ENCODE measurements at places on chromosomes 3 and 15. TPM values are rescaled to one million over a fixed set of nuclear protein-coding genes. Genes with fewer than 3 reads are reported as not detected.

Gene UBXN7
- total RNA-seq = 25.8 TPM

Gene MED12L
- 0.48 TPM for total RNA-seq

Gene ZNF620
- 0.96 TPM for total RNA-seq

Gene SPESP1
- 7.9 TPM for total RNA-seq

Gene MAGI1
- 94.4 TPM for total RNA-seq

Gene RETNLB
- total RNA-seq = not detected

DNA sequence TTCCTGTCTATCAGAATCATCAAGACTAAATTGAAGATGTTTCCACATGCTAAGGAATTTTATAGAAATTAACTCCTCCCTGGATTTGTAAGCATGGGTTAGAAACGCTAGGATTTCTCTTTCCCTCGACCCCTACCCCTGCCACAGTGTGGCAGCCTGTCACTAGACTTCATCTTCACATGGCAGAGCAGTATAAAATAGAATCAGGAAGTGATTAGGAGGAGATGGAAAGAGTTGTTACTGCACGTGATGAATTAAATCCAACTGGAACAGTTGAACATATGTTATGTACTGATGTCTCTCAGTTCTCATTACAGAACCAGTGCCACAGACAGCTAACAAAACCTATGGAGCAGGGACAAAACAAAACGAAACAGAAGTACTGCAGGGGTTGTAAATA lies 130.0 kb upstream of the BNIP2 start:
- DNase-seq = no peak

- DNase-seq = no peak
These were observed 336.1 kb upstream of the PROK2 start for GRCh38 chr3:72120806-72121778.

DNA sequence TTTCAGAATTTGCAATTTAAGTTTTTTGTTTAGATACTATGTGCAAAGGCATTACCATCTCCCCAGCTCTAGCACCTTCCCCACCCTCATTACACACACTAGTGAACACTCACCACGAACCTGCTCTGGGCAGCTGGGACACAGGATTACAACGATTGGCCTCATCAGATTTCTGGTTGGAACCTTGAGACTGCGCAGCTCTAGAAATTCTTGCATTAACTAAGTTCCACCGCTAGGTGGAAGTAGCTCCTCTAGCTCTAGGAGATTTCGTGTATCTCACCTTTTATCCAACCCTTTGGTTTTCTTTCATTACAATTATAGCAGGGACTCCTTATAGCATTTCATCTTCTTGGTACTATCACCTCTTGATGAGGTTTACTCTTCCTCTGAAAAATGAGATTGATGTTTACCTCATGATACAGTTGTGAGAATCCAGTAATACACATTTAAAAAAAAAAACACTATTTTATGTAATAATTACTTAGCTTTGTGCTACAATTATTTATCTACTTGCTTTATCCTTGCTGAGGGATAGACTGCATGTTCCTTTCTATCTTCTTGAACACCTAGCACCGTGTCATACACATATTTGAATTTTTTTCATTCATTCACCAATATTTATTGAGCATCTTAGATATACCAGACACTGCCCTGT lies 28.7 kb upstream of the PLOD2 start:
- no peak for DNase-seq

DNA sequence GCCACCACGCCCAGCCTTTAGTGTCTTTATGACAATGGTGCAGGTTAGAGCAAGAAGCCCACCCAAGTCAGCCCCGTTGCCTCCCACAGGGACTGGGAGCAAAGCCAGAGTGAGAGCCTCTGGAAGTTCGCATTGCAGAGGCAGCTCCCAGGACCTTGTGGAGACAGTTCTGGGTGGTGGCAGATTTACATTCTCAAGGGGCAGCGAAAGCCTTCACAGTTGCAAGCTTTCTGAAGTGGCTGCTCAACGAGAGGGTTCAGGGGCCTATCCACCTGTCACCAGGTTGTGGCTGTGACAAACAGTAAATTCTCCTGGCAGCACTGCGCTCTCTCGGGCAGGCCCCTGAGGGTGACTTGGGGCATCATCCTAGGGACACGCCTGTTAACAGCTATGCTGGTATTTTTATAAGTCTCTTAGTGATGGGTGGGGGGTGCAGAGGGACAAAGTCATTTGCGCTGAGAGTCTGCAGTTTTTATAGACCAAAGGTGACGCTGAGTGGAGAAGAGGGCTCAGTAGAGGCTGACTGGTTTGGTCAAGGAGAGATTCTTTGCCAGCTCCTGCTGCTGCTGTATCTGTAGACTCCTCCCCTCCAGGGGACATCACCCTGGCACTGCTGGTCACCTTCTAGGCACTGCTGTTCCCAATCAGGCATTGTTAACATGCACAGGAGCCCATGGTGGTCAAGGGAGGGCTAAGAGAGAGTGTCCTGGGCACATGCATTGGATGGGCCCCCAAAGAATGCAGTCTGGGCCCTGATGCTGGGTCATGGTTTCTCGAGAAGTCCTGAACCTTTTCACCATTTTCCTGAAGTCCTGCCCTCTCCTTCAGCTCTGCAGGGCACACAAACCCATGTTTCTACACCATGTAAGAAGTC lies 57.5 kb upstream of the KLF13 start:
- no peak for DNase-seq

DNA sequence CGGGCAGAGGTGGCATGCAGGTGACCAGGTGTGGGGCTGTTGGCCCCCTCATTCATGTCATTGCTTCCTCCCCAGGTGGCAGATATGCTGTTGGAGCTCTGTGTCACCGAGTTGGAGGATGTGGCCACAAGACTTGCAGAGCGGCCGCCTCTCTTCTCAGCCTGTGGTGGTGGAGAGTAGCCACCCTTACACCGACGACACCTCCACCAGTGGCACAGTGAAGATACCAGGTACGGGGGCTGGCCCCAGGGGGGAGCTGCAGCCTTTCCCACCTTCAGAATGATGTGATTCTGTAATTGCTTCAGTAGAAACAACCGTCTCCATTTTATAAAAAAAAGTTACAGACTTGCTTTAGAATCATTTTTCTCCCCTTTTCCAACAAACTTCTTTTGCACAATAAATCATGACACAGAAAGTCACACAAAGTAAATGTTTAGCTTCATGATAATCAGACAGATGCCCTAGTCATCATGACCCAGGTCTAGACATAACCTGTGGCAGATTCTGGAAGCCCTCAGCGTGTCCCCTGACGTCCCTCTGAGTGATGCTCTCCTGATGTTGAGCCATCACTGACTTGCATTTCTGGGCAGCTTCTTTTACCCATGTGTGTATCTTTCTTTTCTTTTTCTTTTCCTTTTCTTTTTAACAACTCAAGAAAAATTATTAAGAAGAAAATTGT lies 76.0 kb upstream of the FAN1 start:
- no peak for DNase-seq

DNA sequence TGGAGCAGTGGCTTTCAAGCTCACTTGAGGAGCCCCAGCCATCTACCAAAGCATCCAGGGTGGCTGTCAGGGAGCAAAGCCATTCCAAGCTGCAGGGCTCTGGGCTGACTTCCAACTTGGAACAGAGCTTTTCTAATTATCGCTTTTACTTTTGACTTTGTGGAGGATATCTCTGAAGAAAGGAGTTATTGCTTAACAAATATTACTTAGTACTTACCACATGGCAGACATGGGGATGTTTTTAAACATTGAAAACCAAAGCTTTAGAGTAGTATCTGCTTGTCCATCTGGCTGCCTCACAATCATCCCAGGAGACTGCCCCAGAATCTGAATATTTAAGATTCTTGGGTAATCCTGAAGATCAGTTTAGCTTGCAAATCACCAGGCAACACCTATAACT lies 8.9 kb downstream of the TAGLN3 start:
- DNase-seq = no peak

DNA sequence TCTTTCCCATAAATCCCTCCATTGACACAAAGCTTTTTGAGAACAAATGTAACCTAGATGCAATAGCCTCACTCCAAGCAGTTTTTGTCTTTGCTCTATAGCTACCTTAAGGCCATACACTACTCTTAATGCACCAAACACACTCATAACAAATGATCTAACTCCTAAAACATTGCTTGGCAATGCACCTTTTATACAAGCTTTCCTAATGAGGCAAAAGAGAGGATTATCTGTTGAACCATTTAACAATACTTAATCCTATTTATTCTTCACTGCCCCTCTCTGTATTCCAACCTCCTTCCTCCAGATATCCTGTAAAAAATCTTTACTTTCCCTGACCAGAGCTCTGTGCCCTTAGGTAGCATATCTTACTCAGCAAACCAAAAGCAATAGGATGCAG lies 558.1 kb upstream of the MDFIC2 start:
- no peak for DNase-seq

GRCh38 chr3:149245738-149246451 lies 24.3 kb upstream of the CP start:
- DNase-seq = no peak

DNA sequence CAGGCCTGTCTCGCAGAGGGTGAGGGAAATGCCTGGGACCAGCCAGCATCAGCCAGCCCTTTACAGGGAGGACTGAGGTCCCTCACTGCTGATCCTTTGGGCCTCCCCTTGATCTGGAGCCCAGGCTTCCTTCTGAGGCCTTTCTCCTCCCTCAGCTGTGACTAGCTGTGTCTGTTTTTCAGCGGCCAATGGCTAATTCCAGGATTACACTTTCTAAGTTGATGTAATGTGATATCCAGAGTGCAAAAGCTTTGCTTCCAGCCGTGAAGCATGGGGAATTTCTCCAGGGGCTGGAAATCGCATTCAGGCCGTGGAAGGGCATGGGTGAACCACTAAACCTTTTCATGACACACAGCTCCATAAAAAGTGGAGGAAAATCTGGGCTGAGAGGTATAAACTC lies 157.6 kb downstream of the SHQ1 start:
- DNase-seq = no peak

DNA sequence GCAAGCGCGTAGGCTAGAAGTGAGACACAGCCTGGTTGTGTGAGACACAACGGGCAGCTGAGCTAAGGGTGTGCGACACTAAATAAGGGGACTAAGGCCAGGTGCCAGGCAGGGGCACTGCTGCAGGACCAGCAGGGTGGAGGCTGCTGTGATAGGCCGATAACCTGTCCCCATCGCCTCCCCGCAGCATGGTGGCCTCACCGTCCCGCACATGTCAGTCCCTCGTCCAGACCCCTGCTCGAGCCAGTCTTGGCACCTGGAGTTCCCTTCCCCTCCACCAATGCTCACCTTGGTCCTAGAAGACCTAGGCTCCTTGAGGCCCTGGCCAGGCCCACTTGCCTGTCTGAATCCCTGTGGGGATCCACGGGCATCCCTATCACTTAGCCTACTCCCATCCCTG lies 96.1 kb downstream of the HMG20A start:
- no peak for DNase-seq

DNA sequence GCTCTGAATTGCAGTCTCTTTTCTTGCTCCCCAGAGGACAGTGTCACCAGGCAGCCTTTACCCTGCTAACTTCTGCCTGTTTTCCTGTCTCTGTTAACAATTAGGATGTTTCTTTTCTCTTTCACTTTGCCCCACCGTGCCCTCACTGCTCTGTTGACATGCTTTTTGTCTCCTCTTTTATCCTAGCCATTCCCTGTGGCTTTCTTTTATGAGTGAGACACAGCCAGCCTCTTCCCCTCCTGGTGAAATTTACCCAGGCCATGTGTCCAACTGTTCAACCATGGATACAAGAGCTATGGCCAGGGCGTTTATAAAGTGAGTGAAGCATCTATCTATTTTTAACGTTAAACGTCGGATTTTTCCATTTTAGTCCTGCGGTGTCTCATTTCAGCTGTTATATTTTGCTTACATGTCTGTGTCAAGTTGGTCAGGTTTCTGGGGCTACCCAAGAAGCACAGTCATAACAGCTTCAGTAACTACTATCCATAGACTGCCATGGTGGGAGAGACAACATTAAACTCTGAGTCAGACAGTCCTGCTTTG lies 443.2 kb upstream of the AZI2 start:
- no peak for DNase-seq

DNA sequence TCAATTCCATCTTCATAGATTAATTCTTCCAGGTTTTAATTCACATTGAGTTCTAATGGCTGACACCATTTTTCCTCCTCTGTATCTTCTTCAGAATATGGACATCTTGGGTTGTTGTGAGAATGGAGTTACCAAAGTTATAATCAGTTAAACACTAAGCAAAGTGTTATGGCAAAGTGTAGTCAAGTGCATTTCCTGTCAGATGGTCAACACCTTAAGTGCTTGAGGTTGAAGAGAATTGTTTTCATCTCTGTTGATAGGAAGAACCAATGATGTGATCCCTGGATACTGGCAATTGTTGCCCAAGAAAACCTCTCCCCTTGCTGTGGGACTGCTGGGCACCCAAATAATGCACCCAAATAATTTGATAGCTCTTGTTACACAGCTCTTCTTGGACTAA lies 102.6 kb upstream of the SATB1 start:
- DNase-seq = no peak

GRCh38 chr15:80482696-80483095 lies 78.5 kb downstream of the ARNT2 start:
- no peak for DNase-seq

- DNase-seq = no peak
These were observed 14.1 kb upstream of the PGPEP1L start for GRCh38 chr15:99021694-99022093.

- no peak for DNase-seq
These were observed 87.2 kb upstream of the NMNAT3 start for GRCh38 chr3:139764936-139765335.

Data from breast epithelium (tissue), 4 donors.